ENCODE measurements at places on chromosomes 1 and 21. TPM values are rescaled to one million over a fixed set of nuclear protein-coding genes. Genes with fewer than 3 reads are reported as not detected.

DNA sequence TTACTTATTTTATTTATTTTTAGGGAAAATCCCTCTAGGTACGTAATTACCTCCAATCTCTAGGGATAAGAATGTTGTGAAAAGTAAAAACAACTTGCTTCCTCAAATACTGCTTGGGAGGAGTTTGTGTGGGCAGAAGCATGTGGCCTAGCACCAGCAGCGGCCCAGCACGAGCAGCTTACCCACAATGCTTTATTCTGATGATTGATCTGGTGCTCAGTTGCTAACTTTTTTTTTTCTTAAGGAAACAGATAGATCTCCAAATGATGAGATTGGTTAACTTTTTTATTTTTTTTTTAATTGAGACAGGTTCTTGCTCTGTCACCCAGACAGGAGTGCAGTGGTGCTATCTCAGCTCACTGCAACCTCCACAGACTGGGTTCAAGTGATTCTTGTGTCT is 4.2 kb downstream of the CLIC6 start:
- no peak overlapping the region for H3K4me3 ChIP-seq
- no peak for DNase-seq
- H3K36me3 ChIP-seq, result peaks cover 4% of the 10 kb centered on the region

DNA sequence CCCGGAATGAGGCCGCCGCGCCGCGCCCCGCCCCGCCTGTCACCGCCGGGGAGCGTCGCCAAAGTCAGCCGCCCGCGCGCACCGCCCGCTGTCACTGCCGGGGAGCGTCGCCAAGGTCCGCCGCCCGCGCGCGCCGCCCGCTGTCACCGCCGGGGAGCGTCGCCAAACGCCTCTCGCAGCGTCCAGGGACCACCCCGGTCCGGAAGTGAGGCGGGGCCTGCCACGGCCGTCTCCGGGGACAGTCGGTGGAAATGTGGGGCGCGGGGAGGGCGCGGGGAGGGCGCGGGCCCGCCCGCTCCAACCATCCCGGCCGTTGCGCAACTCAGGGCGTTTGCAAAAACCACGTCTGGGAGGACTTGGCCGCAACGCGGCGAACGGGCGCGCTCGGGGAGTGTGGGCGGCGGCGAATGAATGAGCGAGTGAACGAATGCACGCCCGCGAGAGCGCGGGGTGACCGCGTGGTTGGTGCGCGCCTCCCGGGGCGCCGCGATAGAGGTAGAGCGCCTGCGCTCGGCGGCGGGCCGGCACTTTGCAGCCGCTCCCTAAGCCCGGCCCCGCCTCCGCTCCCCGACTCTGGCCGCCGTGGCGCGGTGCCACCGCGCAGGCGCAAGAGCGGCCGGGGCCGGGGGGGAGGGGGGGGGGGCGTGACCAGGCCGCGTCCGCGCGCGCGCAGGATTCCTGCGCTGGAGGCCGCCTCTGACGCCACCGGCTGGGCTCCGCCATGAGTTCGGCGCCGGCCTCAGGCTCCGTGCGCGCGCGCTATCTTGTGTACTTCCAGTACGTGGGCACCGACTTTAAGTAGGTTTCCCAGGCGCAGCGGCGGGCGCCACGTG is at the start of the genes ACAP3 and PUSL1:
Gene ACAP3 (minus strand): TSS at position 8 of the 833 bp plus-strand sequence. CDS start 115 bp downstream, outside the sequence.
Gene PUSL1 (plus strand): TSS at position 675 of the 833 bp plus-strand sequence. CDS start 47 bp downstream, at position 722.
- peak within 1 kb of the TSS; percentile 15 for H3K27ac ChIP-seq
- DNase-seq, result peak; percentile 86
- H3K4me3 ChIP-seq, result peak within 1 kb of the TSS; percentile 73

DNA sequence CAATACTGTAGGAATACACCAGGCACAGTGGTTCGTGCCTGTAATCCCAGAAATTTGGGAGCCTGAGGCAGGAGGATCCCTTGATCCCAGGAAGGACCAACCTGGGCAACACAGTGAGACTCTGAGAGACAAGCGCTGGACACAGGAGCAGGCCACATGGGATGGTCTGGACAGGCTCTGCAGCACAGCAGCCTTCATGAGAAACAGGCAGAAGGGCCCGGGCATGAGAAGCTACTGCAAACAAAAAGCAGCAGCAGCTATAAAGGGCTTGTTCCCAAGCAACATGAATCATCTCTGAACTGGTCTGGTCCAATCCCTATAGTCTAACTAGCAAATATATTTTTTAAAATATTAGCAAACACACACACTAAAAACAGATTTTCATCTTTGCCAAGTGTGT is 35.5 kb upstream of the SLAMF9 start:
- no peak overlapping the region for H3K4me3 ChIP-seq
- H3K36me3 ChIP-seq, result no peaks in the 10 kb centered on the region
- no peak for DNase-seq
- peaks cover 25% of the 10 kb centered on the region for H3K27me3 ChIP-seq

GRCh38 chr1:183932412-183932811 is 105.1 kb downstream of the COLGALT2 start:
- no peak for DNase-seq
- H3K36me3 ChIP-seq, result no peaks in the 10 kb centered on the region
- no peak overlapping the region for H3K27ac ChIP-seq
- H3K4me1 ChIP-seq, result no peaks in the 10 kb centered on the region
- H3K4me3 ChIP-seq, result no peak overlapping the region

DNA sequence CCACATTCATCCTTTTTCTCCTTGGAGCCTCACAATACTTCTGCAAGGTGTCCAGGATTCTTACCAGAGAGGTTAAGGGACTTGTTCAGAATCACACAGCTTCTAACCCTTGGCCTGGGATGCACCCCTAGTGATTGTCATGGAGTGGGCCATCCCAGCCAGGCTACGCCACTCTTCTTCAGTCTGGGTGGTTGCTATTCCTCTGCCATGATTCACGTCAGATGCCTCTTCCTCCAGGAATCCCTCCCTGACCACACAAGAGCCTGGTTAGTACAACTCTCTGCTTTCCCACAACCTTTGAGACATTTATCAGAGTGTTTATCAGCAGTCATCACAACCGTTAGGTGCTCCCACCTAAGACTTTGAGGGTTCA is 121.8 kb downstream of the EPHB2 start:
- peak overlapping the region; percentile 93 for H3K27ac ChIP-seq
- peaks cover 62% of the 10 kb centered on the region for H3K4me1 ChIP-seq

- H3K36me3 ChIP-seq, result no peaks in the 10 kb centered on the region
- H3K4me3 ChIP-seq, result no peak overlapping the region
- H3K4me1 ChIP-seq, result no peaks in the 10 kb centered on the region
- no peak overlapping the region for H3K27ac ChIP-seq
- DNase-seq, result no peak
These were observed 126.4 kb upstream of the GALNT2 start for GRCh38 chr1:229940684-229941083.

GRCh38 chr1:29664711-29665110 is 428.4 kb downstream of the PTPRU start:
- H3K27ac ChIP-seq, result no peak overlapping the region
- peaks cover 74% of the 10 kb centered on the region for H3K27me3 ChIP-seq
- DNase-seq, result no peak
- no peaks in the 10 kb centered on the region for H3K36me3 ChIP-seq
- H3K4me3 ChIP-seq, result no peak overlapping the region

GRCh38 chr1:11138952-11139351 is 39.3 kb upstream of the EXOSC10 start:
- no peak for DNase-seq
- no peak overlapping the region for H3K27ac ChIP-seq
- H3K4me1 ChIP-seq, result no peaks in the 10 kb centered on the region
- H3K27me3 ChIP-seq, result no peaks in the 10 kb centered on the region

GRCh38 chr1:62882201-62883104 is 98.5 kb downstream of the ATG4C start:
- H3K36me3 ChIP-seq, result no peaks in the 10 kb centered on the region
- no peak overlapping the region for H3K4me3 ChIP-seq
- no peak overlapping the region for H3K27ac ChIP-seq
- DNase-seq, result no peak
- peaks cover 46% of the 10 kb centered on the region for H3K27me3 ChIP-seq
- no peaks in the 10 kb centered on the region for H3K4me1 ChIP-seq

GRCh38 chr1:181423301-181423918 is 59.9 kb upstream of the CACNA1E start:
- no peaks in the 10 kb centered on the region for H3K27me3 ChIP-seq
- peak; percentile 62 for DNase-seq
- H3K4me1 ChIP-seq, result peaks cover 8% of the 10 kb centered on the region
- no peak overlapping the region for H3K27ac ChIP-seq
- no peaks in the 10 kb centered on the region for H3K36me3 ChIP-seq

GRCh38 chr1:7117399-7118281 is 332.4 kb downstream of the CAMTA1 start:
- peak overlapping the region; percentile 69 for H3K4me3 ChIP-seq
- H3K36me3 ChIP-seq, result no peaks in the 10 kb centered on the region
- peak; percentile 71 for DNase-seq
- H3K27me3 ChIP-seq, result peaks cover 8% of the 10 kb centered on the region

DNA sequence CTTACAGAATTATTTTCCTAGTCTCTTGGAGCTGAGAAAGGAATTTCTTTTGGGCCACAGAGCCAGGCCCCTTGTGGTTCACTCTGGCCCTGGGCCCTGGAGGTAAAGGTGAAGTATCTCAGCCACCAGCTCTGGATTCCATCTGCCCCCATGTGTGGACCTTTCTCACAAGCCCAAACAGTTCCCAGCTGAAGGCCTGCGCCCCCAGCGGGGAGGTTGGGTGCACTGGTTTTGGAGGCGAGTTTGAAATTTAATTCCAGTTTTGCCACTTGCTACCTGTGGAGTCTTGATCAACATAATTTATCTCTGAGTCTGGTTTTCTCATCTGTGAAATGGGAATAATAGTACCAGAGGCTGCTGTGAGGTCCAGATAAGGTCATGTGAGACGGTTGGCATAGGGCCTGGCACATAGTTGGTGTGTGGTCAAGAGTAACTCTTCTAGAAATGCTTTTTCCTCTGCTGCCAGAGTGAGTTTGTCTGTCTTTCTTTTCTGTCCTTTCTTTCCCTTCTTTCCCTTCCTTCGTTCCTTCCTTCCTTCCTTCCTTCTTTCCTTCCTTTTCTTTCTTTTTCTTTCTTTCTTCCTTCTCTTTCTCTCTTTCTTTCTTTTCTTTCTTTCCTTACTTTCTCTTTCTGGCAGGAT is 6.1 kb downstream of the AGTRAP start:
- peaks cover 2% of the 10 kb centered on the region for H3K36me3 ChIP-seq
- H3K4me3 ChIP-seq, result no peak overlapping the region
- no peak for DNase-seq

DNA sequence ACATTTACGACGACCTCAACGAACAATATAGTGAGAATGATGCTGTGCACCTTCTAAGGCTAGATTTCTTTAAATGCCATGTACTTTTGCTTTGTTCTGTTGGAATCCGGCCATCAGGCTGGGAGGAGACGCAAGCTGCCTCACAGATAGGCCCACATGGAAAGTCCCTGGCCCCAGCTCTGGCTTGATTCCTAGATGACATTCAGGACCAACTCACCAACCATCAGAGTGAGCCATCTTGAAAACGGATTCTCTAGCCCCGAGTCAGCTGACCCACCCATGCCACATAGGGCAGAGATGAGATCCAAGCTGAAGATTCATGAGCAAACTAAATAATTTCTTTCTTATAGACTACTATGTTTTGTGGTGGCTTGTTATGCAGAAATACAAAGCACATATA is 164.4 kb downstream of the ZNF281 start:
- no peak for DNase-seq
- no peak overlapping the region for H3K27ac ChIP-seq
- no peaks in the 10 kb centered on the region for H3K27me3 ChIP-seq
- no peaks in the 10 kb centered on the region for H3K4me1 ChIP-seq

- H3K4me1 ChIP-seq, result no peaks in the 10 kb centered on the region
- H3K27me3 ChIP-seq, result peaks cover 96% of the 10 kb centered on the region
- H3K36me3 ChIP-seq, result no peaks in the 10 kb centered on the region
- no peak for DNase-seq
- H3K4me3 ChIP-seq, result no peak overlapping the region
These were observed 58.3 kb downstream of the UBE2T start for GRCh38 chr1:202283379-202283844.

Gene TEKT2
- 0.31 TPM for total RNA-seq

Gene GPR157
- 12.5 TPM for total RNA-seq
